ENCODE measurements at places on chromosomes 5 and 9. TPM values are rescaled to one million over a fixed set of nuclear protein-coding genes. Genes with fewer than 3 reads are reported as not detected.

The CARTPT gene
- not detected for total RNA-seq

The PCDH12 gene
- 4.4 TPM for total RNA-seq

The SYK gene
- total RNA-seq: 3.6 TPM

The ODF2 gene
- total RNA-seq: 6.7 TPM

The FRMPD1 gene
- total RNA-seq: 0.35 TPM

Data from right lobe of liver (tissue), 6 donors.